ENCODE measurements at places on chromosomes 12 and 14.

- DNase-seq = no peak
Measured at GRCh38 chr14:88129306-88130056, 124.5 kb downstream of the GPR65 start.

DNA sequence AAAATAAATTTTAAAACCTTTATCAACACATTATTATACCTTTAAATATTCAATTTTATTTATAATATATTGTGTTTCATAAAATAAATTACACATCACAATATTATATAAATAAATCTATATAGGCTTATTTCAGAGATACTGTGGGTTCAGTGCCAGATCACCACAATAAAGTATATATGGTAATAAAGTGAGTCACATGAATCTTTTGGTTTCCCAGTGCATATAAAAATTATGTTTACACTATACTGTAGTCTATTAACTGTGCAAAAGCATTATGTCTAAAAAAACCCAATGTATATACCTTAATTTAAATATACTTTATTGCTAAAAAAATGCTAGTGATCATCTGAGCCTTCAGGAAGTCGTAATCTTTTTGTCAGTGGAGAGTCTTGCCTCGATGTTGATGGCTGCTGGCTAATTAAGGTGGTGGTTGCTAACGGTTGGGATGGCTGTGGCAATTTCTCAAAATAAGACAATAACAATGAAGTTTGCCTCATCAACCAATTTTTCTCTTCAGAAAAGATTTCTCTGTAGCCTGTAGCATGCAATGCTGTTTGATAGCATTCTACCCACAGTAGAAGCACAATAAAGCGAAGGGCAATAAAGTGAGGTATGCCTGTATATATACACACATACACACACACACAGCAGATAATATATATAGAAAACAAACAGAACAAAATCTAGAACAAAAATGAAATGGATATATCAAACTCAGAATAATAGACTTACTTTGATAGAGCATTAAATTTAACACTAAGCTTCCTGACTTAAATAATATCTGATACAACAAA lies 32.4 kb downstream of the CCDC59 start:
- no peak for DNase-seq

DNA sequence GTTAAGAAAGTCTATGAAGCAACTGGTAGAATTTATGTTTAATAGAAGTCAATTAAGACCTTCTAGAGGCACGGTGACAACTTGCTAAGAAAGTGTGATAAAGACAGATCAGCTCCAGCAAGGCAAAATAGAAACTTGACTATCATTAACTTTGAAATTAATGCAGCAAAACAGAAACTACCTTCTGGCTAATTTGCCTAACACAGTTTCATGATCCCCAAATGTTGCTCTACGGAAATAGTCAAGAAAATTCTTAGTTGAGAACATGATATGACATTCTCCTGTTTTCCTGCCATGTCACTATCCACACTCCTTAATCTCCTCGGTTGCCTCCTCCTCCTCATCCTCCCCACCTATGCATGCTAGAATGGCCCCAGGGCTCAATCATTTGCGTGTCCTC lies 4.2 kb downstream of the DENND5B start:
- DNase-seq = no peak

DNA sequence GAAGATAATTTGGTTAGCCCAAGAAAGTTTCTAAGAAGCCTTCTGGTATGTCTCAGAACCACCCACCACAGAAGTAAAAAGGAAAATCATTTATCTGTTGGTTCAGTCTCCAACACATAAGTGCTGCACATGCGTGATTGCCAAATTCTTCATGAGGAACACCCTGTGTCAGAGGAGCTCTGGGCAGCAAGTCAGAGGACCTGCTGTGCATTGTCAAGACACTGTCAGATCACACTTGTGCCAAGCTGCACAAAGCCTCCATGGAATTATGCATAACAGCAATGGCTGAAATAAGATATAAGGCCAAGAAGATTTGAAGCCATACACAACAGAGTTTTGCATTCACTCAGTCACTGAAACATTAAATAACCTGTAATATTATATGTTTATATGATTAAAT lies 1304.7 kb upstream of the FLRT2 start:
- no peak for DNase-seq
